ENCODE measurements at places on chromosomes 12 and 14.

GRCh38 chr12:106280106-106280505 is 22.4 kb upstream of the TCP11L2 start:
- no peak for DNase-seq

DNA sequence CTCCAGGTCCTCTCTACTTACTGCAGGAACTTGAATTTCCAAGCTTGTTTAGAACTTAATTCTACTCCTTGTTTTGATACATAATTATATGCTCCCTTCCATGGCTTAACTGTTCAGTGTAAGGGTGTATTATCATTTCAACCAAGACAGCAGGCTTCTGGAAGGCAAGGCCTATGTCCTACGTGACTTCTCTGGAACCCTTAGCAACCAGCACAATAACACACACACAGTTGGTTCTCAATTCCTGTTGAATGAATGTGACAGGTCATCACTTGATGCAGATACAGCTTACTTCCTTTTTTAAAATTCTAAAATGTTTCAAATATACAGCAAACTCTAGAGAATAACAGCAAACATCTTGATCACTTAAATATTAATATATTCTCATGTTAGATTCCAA is 77.7 kb upstream of the COCH start:
- no peak for DNase-seq

- DNase-seq = no peak
Observed at GRCh38 chr14:78610994-78611393, 440.8 kb downstream of the NRXN3 start.

DNA sequence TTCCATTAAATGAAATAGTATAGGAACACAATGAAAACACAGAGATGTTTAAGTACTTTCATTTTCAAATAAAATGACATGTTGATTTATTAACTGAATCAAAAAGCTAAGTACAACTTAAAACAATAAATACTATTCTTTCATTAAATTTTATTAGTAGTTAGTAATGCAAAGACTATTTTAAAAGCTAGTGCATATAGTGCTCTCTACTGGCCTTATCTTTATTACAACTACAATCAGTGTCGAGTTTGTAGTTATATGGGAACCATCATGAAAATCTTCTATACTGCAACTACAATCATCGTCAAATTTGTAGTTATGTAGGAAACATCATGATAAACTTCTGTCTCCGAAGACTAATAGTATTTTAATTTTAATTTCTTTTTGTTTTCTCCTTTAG is 8.9 kb upstream of the LIN7A start:
- DNase-seq = no peak

DNA sequence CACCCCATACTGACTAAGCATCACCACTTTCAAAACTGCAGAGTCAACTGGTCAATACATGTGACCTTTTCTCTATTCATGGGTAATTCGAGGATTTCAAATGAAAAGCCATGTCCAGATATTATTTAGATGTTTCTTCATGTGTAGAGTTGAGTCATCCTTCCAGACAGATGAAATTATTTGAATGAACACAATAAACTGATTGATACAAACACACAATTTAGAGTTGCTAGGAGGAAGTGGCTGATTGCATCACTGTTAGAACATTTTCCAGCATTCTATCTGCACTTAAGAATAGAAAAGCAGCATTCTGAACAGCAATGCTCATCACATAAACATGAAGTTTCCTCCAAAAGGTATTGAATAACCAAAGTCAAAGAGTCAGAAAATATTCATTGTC is 273.5 kb upstream of the SOX5 start:
- DNase-seq = no peak

DNA sequence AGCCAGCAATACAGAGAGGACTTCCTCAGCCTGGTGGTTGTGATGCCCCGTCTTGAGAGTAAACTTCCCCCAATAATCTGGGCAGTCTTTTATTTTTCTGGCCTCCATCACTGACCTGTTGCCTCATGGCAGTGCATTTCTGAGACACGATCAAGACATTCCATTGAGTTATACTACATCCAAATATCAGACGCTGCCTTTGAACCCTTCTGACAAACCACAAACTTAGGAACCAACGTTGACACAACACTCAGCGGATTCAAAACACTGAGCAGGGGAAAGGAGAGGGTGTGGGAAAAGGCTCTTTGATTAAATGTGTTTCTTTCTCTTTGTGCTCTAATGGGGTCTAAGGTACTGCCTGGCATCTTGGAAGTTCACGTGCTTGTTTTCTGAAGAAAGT is 100.7 kb upstream of the TBX5 start:
- no peak for DNase-seq

- no peak for DNase-seq
Observed at GRCh38 chr12:49557187-49557916, 10.6 kb downstream of the MCRS1 start.

GRCh38 chr14:93426750-93427149 is 4.0 kb upstream of the UNC79 start:
- no peak for DNase-seq

GRCh38 chr14:90342327-90342726 is 10.6 kb upstream of the NRDE2 start:
- no peak for DNase-seq

GRCh38 chr14:44828023-44828422 is 133.7 kb downstream of the KLHL28 start:
- no peak for DNase-seq

- no peak for DNase-seq
Observed at GRCh38 chr12:97038834-97039233, 131.8 kb downstream of the NEDD1 start.

DNA sequence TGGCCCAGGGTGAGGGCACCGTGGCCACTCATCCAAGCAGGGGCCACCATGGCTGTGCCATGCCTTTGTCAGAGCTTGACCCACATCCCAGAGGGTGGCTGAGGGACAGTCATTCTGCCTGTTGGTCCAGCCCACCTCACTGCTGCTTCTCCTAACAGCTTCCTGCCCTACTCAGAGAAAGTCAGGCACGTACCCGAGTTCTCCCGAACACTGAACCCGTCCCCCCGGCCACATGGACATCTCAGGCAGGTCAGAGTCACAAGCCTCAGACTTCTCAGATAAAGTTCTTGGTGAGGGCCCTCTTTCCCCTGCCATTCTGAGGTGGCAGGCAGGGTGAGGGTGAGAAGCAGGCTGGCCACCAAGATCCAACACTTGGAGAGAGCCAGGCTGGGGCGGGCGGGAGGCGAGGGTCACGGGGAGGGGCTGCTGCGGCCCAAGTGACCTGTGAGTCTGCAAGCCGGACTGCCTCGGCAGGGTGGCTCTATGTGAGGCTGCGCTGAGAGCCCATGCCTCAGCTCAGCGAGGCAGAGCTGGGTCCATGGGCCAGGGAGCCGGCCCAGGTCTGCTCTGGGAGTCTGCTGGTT is 317.8 kb downstream of the TMEM121 start:
- no peak for DNase-seq

DNA sequence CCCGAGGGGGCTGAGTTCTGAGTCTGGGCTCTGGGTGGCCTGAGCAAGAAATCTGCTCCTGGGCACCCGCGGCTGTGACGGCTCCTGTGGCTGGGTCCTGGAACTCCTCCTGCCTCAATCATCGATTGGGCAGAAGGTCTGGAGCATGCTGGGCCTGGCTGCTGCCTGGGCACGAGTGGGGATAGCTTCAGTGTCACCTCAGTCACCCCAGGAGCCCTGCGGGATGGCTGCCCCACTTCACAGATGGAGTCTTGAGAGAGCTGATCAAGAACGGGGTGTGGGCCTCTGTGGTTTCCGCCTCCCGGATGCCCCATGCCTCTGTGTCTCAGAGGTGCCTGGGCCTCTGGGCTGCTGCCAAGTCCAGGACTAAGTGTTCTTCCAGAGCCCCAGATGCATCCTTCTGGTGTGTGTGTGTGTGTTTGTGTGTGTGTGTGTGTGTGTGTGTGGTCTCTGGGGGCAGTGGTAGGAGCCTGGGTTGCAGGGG is 185.6 kb upstream of the C14orf180 start:
- DNase-seq = peak; percentile 62

DNA sequence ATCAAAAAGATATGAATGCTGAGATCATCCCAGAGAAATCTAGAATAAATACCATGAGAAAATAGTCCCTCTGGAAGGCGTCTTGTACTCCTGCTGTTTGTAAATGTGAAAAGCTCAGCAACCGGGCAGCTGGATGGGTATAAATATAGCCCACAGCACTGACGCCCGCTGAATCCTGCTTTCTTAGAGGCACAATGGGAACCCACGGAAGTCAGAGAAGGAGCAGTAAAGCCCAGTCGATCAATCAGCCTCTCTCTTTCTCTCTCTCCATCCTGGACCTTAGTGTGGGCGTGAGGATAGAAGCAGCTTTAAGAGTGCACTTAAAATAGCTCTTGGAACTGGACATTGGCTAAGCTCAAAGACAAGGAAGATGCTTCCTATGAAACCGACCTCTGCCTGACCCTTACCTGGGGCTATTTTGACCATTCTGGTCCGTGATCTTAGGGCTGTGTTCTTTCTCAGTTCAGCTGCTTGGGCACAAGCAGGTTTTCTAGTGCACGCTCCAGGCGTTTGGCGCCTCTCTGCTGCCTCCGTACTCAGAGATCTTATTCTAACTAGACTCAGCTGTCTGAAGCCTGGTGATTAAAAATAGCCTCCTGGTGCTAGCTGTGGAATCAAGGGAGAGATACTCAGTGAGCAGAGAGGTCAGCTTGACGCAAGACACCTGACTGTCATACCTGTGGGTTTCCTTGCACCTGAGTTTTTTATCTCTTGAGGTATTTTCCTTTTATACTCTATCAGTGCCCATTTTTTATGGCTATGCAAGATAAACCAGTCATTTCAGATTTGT is 144.6 kb downstream of the ETV6 start:
- DNase-seq = no peak

DNA sequence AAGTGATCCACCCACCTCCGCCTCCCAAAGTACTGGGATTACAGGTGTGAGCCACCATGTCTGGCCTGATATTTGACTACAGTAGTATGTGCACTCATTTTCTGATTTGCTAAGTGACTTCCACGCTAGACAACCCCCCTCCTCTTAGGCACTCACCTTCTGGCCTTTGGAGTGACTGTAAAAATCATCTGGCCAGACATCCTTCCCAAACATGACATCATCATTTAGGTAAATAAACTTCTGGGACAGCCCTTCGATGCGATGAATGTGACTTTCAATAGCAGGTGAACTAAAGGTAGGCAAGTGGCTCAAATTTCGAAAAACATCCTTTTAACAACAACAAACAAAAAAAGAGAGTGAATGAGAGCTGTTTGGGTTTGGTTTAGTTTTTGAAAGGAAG is 30.6 kb upstream of the SYCP3 start:
- DNase-seq = no peak

- no peak for DNase-seq
Observed at GRCh38 chr12:112103758-112104503, 4.7 kb downstream of the NAA25 start.

- DNase-seq = no peak
Observed at GRCh38 chr12:69106482-69107118, 132.8 kb upstream of the CPSF6 start.

GRCh38 chr12:125633686-125634085 is 568.5 kb downstream of the AACS start:
- DNase-seq = no peak

GRCh38 chr14:84340938-84341337 is 1189.0 kb upstream of the FLRT2 start:
- no peak for DNase-seq

DNA sequence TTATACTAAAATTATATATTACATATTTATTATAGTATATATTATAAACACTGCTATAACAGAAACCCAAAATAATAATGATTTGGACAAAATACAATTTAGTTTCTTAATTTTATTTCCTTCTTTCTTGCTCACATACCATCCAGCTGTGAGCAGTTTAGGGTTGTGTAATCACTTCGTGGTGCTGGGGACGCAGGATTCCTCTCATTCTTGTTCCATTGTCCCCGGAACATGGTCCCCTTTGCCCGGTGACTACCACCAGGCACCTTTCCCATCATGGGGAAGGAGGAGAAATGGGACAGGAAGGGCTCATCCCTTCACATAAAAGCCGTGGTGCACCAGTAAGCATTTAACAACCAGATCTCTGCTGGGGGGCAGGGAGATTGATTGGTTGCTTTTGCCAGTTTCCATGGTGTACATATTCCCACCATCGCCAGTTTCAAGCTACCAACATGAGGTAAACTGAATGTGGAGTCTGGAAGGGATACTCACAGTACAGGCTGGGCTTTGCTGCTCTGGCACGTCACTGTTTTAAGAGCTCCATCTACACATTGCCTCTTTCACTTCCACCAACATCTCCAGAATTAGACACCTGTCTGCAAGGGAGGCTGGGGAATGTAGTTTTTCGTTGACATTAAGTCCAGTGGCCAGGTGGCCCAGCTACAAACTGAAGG is 191.5 kb downstream of the TMEM132C start:
- DNase-seq = no peak

DNA sequence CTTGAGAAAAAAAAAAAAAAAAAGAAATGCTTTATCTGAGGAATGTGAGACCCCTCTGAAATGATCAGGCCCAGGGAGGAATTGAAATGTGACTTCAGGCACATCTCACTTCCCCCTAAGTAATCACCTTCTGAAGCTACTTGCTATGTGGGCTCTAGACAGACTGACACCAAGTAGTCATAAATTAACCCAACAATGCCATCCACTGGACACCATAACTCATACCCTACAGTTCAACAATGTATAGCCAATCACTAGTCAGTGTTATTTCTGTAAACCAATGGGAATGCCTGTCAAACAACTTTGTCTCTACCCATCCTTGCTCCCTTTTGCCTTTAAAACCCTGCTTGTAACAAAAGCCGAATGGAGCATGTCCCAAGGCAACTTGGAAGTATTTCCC is 182.7 kb upstream of the TMPO start:
- no peak for DNase-seq

- DNase-seq = no peak
Observed at GRCh38 chr12:82412246-82412645, 53.9 kb downstream of the METTL25 start.

DNA sequence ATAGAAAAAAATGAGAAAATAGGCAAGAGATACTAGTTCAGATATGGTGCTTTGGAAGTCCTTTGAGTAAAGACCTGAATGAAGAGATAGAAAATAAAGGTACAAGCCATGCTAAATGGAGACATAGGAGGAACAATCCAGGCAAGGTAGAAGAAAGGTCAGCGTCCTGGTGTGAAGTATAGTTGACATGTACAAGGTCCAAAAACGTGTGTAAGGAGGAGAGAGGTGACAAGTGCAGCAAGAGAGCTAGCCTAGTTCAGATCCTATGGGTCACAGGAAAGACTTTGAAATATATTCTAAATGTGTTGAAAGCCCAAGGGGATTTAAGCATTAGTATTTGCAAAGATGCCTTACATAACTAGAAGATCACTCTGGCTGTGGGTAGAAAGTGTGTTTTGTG is 88.2 kb downstream of the SLCO1B1 start:
- no peak for DNase-seq

DNA sequence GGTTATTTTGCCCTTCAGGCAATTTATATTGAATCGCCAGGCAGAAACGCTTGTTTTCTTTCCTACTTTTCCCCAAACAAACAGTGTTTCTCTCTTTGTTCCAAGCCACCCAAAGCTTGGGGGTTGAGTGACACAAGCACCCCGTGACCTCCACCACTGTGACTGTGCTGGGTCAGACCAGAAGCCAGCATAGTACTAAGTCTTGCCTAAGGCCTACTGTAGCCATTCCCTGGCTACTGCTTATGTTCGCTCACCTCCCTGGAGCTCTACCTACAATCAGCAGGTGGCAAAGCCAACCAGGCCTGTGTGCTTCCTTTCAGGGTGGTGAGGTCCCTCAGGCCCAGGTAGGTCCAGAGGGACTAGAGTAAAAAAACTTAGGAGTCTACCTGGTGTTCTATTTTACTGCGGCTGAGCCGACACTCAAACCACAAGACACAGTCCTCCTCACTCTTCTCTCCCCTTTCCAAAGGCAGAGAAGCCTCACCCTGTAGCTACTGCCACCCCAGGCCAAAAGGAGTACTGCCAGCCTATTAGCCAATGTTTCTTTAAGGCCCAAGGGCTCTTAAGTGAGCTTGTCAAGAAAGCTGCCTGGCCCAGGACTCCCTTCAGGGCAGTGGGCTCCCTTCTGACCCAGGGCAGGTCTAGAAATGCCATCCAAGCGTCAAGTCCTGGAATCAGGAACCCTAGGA is 411.8 kb upstream of the MIS18BP1 start:
- DNase-seq = no peak
